AG04450 (cell line): ENCODE measurements at places on chromosomes 6 and 20.

DNA sequence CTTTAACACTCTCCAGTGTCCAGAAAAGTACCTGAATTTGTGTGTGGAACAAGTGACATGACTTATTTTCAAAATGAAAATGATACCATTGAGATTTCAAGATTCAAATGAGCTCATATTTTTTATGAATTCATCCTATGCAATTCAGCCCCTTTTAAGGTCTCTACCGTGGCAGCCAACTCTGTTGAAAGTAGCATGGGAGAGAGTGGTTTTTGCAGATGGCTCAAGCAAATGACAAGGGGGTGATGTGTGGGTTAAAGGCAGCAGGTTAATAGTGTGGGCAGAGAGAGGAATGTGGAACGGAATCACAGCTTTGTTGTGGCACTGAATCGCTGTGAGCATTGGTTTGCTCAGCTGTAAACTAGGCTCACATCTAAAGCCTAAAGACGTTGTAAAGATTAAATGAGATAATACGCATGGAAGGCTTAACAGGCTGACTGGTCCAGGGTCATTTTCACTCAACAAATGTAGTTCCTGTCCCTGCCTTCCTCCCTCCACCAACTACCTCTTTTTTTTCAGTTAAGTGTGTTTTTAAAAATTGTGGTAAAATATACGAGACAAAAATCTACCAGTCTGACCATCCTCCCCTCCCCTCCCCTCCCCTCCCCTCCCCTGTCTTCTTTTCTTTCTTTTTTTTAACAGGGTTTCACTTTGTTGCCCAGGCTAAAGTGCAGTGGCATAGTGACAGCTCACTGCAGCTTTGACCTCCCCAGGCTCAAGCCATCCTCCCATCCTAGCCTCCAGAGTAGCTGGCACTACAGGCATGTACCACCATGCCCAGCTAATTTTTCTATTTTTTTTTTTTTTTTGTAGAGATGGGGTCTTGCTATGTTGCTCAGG is 114.7 kb upstream of the ZNF217 start:
- DNase-seq = peak; percentile 41

- DNase-seq = no peak
Measured at GRCh38 chr6:3041147-3041546, 27.1 kb upstream of the RIPK1 start.

- DNase-seq = no peak
Measured at GRCh38 chr6:119442776-119443184, 93.2 kb upstream of the MAN1A1 start.

GRCh38 chr6:31901415-31901952 is 402 bp downstream of the ZBTB12 start:
- peak; percentile 6 for DNase-seq

DNA sequence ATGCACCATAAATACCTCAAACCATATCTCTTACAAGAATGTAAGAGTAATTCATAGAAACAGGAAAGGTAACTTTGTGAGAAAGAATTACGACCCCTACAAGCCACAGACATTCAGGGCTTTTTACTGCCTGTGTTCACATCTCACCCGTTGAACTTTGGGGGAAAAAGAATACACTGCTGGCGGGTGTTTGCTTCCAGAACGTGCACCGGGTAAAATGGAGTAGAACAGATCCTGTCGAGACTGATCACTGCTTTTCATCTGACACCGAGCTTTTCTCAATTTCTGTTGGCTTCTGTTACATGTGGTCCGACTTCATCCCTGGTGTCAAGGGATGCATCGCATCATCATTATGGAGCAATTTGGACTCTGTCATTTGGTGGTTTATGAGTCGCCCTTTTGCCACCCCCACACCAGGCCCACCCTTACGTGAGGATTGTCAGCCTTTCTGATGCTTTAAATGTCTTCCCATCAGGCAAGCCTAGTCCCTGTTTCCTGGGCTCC is 219.2 kb upstream of the ZFP64 start:
- no peak for DNase-seq

DNA sequence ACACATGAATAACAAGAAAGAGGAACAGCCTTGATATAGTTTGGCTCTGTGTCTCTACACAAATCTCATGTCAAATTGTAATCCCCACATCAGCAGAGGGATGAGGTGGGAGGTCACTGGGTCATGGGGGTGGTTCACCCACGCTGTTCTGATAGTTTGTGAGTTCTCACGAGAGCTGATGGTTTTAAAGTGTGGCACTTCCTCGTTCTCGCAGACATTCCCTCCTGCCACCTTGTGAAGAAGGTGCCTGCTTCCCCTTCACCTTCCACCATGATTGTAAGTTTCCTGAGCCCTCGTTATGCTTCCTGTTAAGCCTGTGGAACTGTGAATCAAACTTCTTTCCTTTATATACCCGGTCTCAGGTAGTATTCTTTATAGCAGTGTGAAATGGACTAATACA is 13.1 kb downstream of the SRPK1 start:
- DNase-seq = no peak

DNA sequence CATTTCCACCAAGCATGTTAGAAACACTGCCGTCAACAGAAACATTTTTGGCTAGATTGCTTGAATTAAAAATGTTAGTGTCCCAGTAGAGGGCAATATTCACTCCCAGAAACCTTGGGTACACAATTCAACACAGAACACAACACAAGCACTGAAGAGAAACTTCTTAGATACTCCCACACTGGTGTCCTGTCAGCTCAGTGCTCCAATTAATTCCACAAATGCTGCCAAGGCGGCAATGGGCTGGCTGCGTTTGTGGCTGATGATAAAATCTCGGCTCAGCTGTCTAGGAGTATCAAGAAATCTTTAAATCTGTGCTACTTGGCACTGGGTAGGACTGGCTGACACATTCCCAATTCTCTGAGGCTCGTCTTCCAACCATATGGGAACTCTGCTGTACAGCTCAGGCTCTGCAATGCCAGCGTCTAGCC is 39.3 kb downstream of the BEND3 start:
- DNase-seq = no peak

DNA sequence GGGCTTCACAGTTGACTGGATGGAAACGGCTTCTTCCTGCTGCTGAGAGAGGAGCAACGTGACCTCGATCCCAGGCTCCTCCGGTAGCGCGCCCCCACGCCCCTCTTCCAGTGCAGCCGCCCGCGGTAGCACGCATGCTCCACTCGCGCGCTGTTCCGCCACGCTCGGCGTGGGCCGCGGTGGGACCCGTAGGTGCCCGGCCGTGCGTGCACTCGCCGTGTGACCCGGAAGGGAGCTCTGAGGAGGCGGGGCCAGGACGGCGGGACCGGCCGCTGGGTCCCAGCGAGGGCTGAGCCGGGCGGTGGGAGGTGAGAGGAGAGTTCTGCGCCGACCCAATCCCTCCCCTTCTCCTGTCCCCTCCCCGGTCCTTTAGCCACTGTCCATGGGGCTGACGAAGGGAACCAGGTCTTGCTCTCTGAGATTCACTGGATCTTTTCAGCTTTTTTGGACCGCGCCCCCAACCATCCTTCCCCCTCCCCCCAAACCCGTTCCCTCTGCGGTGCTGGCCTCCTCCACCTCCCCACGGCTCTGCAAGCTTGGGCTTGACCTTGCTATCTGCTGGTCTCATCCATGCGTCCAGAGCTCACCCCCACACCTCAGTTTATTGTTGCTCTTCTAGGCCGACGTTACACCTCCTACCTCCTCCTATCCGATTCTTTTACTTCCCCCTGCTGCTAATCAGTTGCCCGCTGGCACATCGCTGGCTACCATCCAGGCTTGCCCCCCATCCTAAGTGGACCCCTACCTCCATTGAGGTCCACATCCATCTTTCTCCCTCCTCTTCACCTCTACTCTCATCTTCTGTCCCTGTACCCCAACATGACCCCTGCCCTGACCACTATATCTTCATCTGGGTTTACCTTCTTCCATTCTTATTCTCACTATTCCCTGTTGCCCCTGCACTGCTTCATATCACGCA is at the start of gene CUL9:
Gene CUL9, plus strand, starts transcription at position 255 of the 919 bp plus-strand sequence. CDS start 2,115 bp downstream, outside the sequence.
- no peak for DNase-seq

DNA sequence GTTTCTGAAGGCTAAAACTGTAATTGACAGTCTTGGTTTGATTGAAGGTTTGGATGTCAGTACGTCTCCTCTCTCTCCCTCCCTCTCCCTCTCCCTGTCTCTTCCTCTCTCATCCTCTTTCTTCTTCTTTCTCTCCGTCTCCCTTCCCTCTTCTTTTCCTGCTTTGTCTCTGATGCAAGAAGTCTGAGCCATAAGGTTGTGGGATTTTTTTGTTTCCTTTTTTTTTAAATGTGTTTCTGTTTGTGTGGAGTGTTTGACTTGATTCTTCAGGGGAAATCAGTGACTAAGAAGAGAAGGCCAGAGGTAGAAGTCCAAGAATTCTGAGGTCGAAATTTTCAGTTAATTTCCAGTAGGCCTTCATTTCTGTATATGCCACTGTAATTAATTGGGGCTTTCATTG is 111.9 kb downstream of the FOXO3 start:
- no peak for DNase-seq

- DNase-seq = no peak
Measured at GRCh38 chr20:54938707-54939106, 463.3 kb downstream of the DOK5 start.

DNA sequence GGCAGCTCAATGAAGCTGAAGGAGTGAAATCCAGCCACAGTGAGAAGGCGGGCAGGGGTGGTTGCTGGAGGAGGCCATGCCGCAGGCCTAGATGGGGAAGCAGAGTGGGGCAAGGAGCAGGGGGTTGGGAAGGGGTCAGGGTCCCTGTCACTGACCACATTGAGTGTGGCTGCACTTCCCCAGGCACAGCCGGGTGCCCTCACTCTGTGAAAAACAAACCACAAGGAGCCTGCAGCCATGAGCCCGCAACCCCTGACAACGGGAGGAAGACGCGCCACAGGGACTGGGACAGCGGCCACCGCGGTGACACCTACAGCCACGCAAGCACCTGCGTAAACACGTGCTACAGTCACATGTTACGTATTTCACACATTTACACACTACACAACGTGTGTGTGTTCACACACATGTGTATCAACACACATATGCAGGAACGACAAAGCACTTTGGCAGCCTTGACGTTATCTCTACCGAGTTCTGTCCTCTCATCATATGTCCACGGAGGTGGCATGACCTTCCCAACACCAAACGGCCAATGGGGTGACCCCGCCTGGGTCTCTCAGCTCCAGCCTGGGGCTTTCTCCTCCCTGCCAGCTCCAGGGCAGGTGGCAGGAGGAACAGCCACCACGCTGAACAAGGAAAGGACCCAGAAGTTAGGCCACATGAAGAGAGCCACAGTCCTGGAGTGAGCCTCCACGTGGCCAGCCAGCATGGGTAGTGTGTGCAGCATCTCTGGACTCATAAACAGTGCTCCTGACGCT is 137.6 kb upstream of the RPS6KA2 start:
- DNase-seq = no peak

- DNase-seq = no peak
Measured at GRCh38 chr6:161161889-161162624, 111.8 kb downstream of the AGPAT4 start.

- no peak for DNase-seq
Measured at GRCh38 chr6:94769197-94769596, 808.1 kb upstream of the MANEA start.

DNA sequence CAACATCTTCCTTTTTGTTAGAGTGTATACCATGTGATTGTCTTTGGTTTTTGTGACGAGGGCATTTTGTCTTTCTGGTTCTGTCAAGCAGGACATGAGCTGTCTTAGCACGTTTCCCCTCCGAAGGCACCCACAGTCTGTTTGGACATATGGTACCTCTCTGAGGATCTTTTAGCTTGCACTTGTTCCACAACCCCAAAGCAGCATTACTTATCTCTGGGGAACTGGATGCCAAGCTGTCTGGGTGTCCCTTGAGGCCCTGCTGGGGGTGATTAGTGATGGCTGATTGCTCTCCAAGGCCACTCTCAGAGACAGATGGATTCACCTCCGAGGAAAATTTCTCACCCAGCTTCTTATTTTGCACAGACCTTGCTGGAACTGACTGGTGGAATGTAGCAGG is 445.0 kb upstream of the CHD6 start:
- no peak for DNase-seq

DNA sequence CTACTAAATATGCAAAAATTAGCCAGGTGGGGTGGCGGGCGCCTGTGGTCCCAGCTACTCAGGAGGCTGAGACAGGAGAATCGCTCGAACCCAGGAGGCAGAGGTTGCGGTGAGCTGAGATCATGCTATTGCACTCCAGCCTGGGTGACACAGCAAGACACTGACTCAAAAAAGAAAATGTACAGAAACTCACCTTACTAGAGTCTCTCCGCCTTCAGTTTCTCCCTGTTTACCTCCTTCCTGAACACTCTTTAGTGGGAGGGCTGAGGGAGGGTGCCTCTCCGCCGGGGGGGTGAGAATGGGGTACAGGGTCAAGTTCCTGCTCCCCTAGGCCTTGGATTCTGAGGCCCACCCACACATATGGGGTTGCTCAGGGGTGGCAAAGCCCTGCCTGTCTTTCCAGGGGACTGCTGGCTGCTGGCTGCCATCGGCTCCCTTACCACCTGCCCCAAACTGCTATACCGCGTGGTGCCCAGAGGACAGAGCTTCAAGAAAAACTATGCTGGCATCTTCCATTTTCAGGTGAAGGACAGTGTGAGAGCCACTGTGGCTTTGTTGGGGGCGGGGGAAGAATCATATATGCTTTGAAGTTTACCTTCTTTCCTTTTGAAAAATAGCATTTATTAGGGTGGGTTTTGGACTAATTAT is 13.4 kb downstream of the CAPN11 start:
- DNase-seq = no peak

DNA sequence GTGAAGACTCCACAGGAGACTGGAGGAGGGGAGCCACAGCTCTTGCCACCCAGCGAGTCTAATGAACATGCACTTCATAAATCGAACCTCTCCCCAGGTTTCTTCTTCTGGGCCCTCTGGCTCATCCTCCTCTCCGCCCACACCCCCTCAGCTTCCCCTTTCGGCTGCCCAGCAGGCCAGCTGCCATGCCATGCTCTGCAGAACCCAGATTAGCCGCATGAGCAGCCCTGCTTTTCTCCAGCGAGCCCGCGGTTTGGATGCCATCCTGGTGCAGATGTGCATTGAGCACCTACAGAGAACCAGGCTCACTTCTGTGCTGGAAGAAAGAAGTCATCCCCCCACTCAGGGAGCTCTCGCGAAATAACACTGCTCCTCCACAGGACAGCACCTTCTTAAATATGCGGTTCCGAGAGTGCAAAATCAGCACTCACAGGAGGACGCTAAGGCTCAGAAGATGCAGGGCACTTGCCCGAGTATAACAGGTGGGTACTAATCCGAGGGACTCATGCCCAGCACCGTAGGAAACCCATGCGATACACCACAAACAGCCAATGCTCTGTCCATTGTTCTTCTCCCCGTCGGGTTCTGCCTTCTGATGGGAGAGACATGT is 143.0 kb upstream of the THBS2 start:
- no peak for DNase-seq

- DNase-seq = peak; percentile 71
Measured at GRCh38 chr6:154386848-154387717, 30.5 kb upstream of the IPCEF1 start.
